ENCODE measurements at places on chromosomes 5 and 9.

DNA sequence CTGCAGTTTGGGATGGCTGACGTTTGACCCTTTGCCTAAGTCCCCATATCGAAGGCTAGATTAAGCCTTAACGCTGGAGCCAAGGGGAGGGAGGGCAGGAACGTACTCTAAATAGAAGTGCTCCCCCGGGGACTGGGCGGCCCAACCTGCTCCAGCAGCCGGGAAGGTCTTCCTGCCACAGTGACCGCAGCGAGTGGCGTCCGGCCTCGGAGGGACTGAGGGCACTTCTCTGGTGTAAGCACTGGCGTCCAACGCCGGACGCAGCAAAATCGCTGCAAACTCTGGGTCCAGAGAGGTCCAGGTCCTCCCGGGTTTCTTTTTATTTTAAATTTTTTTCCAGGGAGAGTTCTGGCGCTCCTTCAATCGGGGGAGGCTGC, 505 bp upstream of the ACER2 start:
- no peak for DNase-seq

DNA sequence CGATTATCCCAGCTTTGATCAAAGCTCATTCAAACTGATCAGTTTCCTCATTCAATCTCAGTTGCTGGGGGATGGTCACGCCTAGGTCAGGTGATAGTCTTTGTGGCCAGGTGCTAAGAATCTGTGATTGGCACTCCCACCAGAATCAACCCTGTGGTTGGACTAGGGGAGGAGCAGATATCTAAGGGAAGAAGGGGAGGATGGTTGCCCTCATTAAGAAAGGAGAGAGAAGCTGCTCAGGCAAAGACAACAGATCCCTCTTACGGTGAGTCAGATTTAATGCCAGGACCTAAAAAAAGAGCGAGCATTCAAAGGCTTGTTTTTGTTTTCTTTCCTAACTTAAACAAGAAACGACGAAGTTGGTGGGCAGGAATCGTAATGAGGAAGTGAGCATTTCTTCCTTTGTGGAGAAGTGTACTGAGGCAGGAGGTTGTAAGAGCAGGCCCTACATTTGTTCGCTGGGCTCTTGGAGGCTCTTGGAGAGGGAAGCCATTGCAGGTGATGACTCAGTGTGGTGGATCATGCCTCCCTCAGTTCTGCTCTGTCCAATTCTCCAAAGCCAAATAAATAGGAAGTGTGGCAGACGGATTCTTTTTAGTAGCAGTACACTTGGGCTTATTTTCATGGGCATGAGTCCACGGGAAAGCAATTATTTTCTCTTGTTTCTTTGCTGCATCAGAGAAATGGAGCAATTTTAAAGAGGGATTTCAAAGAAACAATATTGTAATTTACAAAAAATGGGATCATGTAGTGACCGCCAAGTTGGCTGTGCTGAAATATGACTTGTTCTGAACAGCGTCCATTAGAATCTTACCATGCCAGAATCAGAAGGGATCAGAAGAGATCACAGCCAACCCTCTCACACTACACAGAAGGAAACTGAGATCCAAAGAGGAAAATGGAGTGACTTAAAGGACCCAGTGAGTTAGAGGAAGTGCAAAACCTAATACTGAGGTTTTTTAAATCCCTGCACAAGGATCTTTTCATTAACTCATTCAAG, 18.7 kb upstream of the TGFBR1 start:
- DNase-seq: peak; percentile 90

GRCh38 chr5:150616506-150616905, 24.0 kb upstream of the SYNPO start:
- no peak for DNase-seq

DNA sequence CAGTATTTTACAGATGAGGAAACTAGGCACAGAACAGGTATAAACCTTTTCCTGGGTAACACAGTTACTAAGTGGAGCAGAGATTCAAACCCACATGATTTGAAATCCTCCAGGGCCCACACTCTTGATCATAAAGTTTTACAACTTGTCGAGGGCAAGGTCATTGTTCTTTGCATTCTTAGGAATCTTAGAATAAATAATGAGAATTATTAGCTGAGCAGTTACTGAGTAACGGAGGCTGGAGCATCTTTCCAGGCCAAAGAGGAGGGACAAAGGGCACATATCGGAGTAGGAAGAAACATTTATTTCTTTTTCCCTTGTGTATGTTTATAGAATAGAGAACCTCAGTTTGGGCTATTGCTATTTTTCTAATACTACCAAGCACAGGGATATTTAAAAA, 27.1 kb upstream of the F2R start:
- peak; percentile 53 for DNase-seq

DNA sequence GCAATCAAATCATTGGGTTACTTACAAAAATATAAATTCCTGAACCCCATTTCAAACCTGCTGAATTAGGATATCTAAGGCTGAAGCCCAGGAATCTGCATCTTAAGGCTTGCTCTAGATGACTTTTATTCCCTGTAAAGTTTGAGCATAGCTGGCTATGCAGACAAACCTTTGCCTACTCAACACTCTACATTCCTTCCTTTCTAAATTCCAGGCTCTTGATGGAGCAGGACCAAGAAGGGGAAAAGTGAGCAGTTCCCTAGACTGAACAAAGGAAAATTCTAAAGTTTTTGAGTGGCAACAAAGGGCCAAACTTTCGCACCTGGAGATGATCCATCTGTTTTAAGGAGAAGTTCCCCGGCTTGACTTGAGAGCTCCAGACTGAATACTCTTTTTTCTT, 9.8 kb upstream of the ADRA1B start:
- DNase-seq: no peak

GRCh38 chr9:81417299-81417675, 272.1 kb downstream of the TLE1 start:
- DNase-seq: no peak

GRCh38 chr5:107518190-107518589, 152.5 kb downstream of the EFNA5 start:
- DNase-seq: no peak

DNA sequence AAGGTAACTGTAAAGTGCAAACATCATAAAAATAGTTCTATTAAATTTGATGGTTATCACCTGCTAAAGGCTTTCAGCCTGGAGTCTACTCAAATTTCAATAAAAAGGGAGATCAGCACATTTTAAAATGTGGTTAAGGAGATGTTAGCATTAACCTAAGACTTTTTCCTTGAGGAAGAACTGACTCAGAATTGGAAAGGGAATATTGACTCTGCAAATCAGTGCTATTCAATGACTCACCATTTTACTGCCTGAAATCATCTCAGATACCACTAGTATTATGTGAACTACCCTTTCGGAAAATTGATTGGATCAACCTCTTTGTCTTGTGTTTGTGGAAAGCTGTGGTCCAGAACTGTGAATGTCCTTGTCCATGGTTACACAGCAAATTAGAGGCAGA, 113.3 kb downstream of the ADRB2 start:
- DNase-seq: peak; percentile 77

GRCh38 chr5:78060421-78060820, 234.1 kb downstream of the AP3B1 start:
- DNase-seq: peak; percentile 83

DNA sequence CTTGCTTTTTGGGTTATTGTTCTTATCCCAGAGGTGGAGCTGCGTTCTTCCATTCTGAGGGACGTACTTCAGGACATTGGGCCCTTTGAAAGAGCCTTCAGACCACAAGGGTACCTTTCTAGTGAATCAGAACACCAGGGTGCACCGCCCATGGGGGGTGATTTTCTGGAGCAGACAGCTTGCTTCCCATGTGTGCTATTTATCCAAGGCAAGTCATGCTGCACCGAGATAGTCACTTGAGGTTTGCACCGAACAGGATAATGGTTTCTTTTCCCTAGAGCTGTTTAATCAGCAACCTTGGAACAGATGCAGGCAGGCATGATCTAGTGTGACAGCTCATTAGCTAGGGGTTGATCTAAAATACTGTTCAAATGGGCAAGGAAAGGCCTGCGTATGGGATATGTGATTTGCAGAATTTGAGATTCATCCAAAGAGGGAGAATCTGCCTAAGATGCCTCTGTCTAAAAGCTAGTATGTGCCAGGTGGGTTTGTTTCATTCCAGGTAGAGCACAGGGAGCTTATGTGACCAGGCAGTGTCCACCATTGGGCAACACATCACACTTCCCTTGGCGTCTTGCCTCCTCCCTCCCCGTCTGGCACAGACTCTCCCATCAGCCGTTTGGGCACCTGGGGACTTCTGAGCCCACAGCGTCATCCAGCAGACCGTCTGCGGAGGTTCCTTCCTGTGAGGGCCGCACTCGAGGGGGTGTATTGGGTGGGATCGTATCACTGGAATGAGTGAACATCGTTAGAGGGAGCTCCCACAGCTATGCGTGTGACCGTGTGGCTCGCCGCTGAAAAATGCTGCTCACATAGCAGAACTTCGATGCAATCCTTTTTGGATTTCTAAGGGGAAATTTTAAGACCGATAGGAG, 23.0 kb downstream of the ABL1 start:
- peak; percentile 97 for DNase-seq

DNA sequence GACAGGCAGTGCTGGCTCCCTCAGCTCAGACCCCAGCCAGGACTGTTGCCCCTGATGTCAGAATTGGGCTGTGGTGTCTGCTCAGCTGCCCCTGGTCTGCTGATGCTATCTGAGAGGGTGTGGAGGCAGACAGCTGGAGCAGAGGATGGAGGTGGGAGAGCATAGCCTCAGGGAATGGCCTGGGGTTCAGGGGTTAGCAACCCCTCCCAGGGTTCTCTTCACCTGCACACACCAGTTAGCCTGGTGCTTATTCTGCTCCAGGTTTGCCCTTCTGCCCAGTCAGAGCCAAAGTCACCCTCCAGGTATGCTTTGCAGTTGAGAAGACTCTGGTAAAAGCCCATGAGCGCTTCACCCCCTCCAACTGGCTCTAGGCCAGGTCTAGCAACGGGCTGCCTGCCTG, 109.8 kb downstream of the SAXO1 start:
- DNase-seq: no peak

DNA sequence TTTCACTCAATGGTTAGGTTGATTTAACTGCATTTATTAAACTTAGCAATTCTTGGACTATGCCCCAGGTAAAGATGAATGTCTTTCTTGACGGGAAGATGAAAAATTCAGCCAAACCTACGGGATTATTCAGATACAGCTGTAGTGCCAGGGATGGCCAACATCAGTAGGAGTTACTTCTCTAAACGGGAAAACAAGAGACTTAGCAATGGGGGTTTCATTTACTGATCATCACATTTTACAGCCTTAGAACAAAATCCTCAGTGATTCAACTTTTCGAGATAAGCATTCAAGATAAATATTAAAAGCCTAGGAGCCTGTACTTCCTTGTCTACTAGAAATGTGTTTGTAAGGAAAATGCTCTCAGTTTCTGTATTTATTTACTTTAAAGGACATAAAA, 46.1 kb downstream of the S1PR3 start:
- DNase-seq: no peak

DNA sequence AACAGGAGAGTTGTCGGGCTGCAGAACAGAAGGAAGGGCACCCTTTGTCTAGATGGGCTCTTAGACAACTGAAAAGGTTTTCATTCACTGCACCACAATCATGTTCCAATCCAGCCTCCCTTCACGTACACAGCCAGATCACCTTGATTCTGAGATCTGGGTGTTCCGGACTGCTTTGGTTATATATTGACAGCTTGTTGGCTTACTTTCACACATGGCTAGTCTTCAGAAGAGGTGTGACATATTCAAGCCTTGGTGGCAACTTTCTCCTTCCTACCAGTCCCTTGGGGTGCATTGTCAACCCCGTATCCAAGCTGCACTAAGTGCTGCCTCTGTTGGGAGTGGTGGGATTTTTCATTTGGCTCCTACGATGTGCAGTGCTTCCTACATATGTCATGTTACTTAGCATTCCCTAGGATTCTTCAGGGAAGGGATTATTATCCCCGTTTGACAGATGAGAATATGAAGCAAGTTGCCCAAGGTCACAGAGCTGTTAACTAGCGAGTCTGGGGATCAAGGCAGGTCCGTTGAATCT, 100.6 kb downstream of the LIFR start:
- no peak for DNase-seq

DNA sequence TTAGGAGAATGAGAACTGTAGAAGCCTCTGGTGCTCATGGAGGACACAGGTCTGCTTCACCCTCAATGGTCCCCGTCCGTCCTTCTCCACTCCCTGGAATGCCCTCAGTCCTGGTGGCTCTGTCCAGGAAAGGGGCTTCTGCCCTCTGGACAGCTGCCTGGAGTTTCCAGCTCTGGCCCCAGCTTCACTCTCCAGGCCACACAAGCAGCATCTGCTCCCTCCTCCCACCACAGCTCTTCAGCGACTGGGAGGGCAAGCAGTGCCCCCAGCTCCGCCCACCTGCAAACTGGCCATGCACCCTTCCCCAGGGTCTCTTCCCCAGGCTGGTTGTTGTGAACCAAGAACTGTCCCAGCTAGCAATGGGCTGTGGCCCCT, 4.7 kb downstream of the SARDH start:
- DNase-seq: no peak

DNA sequence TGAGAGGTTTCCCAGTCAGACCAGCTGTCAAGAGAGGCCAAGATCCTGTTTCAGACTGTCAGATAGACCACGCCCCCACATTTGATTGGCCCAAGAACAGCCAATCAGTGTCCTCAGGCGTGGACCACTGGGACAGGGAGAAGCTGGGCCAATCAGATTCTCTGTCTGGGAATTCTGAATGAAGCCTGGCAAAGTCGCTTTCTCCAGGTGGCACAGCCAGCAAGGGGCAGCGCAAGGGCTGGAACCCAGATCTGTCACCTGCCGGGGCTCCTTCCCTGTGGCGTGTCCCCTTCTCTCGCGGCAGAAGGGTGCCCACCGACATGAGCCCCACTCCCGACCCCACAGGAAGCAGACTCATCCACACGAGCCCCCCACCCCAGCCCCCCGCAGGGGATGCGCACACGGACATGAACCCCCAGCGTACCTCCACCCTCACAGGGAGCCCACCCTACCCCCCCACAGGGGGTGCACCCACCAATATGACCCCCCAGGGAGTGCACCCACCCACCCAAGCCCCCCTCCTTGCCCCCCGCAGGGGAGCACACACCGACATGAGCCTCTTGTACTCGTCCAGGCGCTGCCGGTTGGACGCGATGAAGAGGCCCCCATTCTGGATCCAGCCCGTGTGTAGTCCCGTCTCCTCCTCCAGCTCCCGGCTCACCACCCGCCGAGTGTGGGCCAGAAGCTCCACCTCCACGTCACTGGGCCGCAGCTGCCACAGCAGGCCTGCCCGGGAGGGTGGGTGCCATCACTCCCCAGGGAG, 6.1 kb downstream of the SARDH start:
- peak; percentile 47 for DNase-seq

- no peak for DNase-seq
These were observed 7.0 kb upstream of the C9 start for GRCh38 chr5:39371367-39371635.

DNA sequence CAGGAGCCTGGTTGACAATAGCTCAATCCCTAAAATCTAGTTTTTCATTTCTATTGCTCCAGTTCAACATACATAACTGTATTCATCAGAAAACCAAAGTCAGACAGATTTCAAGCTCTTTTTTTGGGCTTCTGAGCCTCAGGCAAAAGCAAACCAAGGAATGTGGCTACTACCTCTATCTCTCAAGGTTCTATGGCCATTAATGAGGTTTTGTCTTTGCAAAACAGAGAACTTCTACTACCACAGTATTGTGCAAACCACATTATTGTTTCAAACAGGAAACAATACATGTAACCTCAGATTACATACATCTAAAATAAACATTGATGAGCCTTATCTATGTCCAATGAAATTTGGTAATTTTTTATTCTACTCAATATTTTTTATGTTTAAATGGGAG, 35.5 kb upstream of the FTMT start:
- no peak for DNase-seq

- peak; percentile 39 for DNase-seq
These were observed 52.2 kb downstream of the GARNL3 start for GRCh38 chr9:127316586-127317323.
